ENCODE measurements at places on chromosomes 11 and 22.

GRCh38 chr11:77123591-77123990 is 4.5 kb upstream of the MYO7A start:
- no peak for DNase-seq

- DNase-seq, result peak; percentile 80
Observed at GRCh38 chr11:69530278-69531070, 49.0 kb downstream of the LINC01488 start.

DNA sequence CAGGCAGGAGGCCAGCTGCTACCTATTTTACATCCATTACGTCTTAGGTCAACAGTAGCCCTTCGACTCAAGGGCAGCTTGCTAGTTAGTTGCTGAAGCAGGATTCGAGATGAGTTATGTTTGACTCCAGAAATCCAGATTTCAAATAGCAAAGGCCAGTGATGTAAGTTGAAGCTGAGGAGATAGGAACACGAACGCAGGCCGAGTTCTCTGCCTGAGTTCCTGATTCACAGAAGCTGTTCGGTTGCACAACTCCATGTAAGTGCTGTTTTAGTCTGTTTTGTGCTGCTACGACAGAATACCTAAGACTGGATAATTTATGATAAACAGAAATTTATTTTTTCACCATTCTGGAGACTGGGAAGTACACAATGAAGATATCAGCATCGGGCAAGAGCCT is 111.2 kb downstream of the SLC1A2 start:
- no peak for DNase-seq

DNA sequence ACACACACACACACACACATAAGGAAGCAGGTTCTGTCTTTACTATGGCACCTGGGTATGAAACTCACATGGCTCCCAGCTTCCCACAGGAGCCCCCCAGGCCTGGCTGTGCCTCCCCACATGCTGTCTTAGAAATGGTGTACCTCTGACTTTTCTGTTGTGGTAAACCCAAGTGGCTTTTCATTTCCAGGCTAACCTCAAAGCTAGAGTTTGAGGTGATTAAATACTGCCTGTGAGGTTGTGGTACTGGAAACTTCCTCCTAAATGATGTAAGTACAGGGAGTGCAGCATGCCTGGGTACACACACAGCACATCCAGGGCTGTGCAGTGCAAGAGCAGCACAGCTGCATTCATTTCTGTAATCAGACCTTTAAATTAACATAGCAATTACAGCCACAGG is 34.4 kb downstream of the ME3 start:
- DNase-seq, result no peak

- no peak for DNase-seq
Observed at GRCh38 chr11:16404781-16405285, 48.5 kb upstream of the SOX6 start.

GRCh38 chr11:93051186-93051585 is 81.7 kb downstream of the MTNR1B start:
- DNase-seq, result no peak
